Fibroblast of gingiva (primary cell): ENCODE measurements at places on chromosomes 16 and 17.

DNA sequence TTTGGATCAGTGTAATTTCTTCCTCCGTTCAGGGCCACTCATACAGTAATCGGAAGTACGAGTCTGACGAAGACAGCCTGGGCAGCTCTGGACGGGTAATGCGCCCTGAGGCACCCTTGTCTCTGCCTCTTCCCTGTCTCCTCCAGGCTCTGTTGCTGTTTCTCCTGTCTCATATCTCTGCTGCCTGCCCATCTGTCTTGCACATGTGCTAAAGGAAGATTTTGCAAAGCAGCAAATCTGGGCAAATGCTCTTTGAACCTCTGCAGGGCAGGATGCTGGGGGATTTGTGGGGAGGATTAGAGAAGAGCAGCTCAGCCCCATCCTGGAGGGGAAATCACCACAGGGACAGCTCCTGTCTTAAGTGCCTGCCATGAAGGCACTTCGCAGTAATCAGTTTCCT lies 32.4 kb upstream of the POLR3E start:
- DNase-seq: no peak

DNA sequence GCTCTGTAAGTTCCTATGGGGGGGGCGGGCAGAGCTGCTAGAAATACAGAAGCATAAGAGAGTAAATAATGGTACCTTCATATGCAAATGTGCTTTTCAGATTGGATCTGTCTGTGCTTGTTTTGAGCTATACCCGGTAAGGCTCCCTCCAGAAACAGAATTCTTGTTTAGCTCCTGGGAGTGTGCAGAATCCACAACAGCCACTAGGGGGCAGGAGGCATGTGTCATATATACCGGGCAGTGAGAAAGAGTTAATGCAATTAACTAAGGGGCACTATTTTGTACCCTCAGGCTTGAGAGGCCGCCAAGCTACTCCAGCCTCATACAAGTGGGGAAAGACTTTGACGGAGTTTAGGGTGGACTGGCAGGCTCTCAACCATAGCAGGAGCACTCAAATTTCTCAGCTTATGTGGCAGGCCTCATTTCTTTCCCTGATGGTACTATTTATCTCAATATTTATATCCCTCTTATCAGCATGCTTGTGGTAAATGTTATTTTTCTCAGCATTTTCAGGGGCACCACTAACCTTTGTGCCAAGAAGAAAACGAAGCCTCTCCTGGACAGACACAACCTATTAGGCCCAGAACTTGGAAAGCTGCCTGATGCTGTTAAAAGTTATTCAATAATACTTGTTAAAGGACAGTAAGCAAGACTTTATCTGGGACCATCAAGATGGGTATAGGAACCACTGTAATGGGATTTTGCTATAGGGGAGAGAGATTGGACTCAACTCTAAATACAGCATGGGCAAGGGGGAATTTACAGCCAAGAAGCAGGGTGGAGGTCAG lies 10.7 kb upstream of the CENPV start:
- DNase-seq: peak; percentile 61

DNA sequence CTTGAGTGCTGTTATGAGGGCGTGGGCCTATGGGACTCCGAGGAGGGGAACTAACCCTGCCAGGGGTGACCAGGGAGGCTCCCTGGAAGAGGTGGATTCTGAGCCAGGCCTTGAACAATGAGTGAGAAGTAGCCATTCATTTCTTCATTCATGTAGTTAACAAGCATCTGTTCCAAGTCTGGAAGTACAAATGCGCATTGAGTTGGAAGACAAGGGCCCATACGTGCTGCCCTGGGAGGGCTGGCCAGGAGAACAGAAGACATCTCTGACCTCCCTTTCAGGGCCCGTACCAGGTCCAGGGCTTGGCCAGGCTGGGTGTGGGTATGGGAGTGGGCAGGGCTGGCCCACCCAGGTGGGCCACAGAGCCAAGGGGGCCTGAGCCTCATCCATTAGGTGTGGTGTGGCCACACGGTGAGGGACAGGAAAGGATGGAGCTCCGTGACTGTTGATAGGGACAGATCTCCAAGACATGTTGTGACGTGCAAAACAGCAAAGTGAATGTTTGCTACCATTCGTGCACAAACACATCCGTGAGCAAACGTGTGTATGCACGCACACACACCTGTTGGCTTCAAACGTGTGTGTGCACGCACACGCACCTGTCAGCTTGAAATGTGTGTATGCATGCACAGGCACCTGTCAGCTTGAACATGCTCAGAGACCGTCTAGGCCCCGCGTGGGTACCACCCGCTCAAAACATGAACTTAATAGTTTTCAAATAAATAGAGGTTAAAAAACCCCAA lies 46.8 kb downstream of the ZDHHC7 start:
- no peak for DNase-seq

DNA sequence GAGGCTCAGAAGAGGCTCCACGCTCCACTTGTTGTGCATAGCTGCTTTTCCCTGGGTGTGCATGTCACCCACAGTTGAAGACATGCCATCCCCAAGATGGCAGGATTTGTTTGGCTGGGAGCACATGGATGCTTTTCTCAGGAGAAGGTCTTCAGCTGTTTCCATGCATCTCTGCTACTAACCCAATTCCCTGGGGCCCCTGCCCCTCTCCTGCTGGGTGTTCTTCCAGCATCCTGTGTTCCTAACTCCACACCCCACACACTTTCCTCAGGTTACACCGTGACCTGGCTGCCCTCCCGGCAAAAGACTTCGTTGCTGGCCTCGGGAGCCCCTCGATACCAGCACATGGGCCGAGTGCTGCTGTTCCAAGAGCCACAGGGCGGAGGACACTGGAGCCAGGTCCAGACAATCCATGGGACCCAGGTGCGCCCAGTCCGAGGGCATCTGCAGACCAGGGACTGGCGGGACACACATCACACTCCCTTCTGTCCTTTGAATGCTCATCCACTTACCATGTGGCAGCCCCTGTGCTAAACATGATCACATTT lies 21.5 kb downstream of the ITGAL start:
- no peak for DNase-seq
